ENCODE measurements at places on chromosomes 7 and 10.

- peak; percentile 76 for DNase-seq
Observed at GRCh38 chr10:63446716-63447440, 18.9 kb downstream of the JMJD1C start.

GRCh38 chr7:157292770-157293412, 43.9 kb upstream of the DNAJB6 start:
- DNase-seq: no peak

DNA sequence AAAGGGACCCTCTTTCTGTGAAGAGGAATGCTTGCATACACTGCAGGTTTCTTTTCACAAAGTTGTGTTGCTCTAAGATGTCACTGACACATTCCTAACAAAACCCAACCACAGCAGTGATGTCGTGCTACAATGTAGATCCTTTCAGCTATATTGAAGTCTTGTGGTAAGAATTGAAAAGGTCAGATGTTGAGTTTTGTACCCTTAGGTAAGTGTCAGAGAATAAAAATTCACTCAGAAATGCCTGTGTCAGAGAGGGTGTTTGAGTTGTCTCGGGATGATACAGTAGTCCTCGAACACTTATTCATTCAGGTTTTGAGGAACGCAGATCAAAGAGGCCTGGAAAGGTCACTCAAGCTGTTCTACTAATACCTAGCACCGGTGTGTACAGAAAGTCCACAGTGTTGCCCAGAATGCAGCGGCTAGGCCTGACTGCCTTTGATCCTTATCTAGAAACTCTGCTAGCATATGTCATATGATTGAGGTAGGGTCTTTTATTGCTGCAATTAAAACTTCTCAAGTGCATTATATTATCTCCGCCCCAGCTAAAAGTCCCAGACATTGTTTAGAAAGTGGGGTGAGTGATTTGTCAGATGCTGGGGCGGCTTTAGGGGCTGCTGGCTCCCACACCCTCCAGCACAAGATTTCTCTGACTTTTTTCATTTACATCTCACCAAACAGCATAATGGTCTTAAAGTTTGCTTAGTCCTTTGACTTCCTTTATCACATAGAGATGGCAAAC, 26.0 kb downstream of the RNF32 start:
- no peak for DNase-seq

DNA sequence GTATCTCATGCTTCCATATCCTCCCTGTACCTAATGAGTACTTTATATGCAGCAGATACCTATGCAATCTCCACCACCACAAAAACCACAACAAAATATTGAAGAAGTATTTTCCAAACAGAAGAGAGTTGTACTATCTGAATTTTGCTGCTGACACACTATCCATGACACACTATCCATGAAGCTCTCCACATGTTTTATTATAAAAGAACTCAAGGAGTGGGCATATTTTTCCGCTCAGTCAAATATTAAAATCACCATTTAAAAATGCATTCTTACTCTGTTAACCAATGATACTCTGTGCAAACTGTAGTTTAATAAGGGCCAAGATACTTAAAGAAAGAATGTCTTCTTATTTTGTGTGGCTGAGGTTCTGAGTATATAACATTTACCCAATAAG, 2.8 kb downstream of the BET1 start:
- DNase-seq: peak; percentile 57

- no peak for DNase-seq
Observed at GRCh38 chr10:42543840-42544372, 94.5 kb downstream of the ZNF33B start.

DNA sequence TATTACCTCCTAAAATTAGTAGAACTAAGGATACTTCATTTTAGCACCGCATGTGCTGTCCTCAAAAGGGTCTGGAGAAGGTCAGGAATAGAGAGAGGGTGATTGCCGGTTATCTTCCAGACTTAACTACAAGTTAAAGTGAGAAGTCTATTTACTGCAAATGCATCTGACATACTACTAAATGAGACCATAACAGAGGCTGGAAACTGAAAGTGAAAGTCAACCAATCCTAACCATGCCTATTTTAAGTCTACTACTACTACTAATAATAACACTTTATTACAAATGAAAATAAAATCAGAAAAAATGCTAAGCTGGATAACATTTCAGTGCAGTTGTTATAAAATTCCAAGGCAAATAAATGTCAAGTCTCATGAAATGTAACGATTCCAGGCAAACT, 244.7 kb downstream of the KIF20B start:
- peak; percentile 18 for DNase-seq

Measured in EH (cell line).